Stimulated activated CD4-positive, alpha-beta T cell treated with anti-CD3 and anti-CD28 coated beads, TNF-alpha, amount 100 ng/mL, for 4 hours (primary cell): ENCODE measurements at places on chromosomes 1 and 21.

GRCh38 chr21:18545908-18546307, 142.3 kb upstream of the TMPRSS15 start:
- DNase-seq, result no peak

DNA sequence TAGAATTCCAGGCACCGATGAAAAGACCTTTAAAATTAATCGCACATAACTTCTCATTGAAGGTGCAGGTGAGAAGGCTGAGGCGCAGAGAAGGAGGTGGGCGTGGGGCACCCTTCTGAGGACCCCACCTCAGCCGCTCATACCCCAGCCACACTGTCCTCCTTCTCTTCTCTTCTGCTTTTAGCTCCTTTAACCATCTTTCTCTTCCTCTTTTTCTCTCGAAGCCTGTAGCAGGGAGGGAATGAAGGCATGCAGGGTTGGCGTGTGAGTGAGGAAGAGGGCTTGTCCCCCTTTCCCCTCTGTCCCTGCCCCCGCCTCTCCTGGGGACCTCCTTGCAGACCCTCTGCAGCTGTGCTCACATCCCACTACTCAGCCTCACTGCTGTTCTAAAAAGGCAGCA, 57.8 kb upstream of the CACNA1E start:
- DNase-seq, result no peak

DNA sequence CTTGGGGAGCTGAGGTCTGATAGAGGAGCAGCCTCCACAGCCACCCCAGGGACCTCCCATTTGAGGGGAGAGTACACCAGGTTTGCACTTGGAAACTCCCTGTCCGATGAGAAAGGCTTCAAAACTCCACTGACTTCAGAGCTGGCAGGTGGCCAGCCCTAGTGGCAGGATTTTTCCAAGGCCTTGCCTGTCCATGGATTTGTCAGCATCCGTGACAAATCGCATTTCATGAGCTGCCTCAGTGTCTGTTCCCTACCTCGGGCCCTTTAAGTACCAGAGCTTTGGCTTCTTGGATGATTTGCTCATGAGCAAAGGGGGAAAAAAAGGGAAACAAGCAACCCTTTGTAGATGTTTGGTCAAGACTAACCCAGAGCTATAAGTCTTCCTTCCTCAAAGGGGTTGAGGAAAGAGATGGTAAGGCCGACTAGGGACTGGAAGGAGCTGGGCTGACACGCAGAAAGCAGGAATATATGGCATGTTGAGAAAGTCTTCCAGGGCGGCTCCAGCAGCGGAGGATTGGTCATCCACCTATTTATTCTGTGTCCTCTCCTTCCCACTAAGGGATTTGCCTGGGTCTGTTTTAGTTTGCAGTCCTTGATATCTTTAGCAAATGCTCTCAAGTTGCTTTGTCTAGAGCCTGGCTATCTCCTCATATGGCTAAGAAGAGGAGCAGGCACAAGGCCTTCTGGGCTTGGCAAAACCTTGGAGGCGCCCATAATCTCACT, 2.7 kb upstream of the HSPG2 start:
- DNase-seq, result no peak

DNA sequence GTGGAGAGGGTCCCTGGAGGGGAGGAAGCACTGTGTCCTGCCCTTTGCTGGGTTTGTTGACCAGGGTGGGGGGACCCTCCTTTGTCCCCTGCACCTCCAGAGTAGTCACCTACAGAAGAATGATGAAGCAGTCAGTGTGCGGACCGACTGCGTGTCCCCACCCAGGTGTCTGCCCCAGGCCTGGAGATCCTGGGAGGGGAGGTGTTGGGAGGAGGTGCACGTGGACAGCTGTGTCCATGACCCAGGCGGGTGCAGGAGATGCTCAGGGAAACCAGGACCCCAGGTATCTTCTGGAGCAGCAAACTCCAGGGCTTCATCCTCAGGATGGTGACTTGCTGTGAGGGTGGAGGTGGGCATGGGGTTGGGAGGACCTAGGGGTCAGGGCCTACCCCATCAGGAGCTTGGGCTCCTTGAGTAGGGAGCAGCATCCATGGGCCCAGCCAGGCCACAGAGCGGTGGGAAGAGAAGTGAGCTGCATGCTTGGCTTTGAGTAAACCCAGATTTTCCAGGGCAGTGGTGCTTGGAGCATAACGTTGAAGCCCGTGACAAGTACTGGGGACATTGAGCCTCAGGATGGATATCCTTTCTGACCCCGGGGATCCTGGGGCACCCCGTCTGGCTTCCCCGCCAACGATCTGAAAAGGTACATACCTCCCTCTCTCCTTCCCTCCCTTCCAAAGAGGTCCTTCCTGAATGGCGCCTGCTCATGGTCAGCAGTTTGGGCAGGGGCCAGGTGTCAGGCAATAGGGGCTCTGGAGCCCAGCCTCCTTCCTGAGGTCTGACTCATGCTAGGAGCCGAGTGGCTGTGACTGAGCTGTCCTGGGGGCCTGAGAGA, 13.7 kb downstream of the ACTRT2 start:
- DNase-seq, result no peak

DNA sequence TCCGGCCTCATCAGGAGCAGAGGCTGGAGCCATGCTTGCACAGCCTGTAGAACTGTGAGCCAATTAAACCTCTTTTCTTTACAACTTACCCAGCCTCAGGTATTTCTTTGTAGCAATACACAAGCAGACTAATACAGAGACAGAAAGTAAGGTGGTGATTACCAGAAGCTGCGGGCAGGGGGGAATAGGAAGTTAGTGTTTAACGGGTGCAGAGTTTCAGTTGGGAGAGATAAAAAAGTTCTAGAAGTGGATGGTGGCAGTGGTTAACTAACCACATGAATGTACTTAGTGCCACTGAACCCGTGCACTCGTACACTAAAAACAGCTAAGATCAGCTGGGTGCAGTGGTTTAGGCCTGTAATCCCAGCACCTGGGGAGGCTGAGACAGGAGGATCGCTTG, 80.4 kb upstream of the TARDBP start:
- no peak for DNase-seq

- DNase-seq, result no peak
Measured at GRCh38 chr1:107344836-107345235, 204.0 kb downstream of the NTNG1 start.

DNA sequence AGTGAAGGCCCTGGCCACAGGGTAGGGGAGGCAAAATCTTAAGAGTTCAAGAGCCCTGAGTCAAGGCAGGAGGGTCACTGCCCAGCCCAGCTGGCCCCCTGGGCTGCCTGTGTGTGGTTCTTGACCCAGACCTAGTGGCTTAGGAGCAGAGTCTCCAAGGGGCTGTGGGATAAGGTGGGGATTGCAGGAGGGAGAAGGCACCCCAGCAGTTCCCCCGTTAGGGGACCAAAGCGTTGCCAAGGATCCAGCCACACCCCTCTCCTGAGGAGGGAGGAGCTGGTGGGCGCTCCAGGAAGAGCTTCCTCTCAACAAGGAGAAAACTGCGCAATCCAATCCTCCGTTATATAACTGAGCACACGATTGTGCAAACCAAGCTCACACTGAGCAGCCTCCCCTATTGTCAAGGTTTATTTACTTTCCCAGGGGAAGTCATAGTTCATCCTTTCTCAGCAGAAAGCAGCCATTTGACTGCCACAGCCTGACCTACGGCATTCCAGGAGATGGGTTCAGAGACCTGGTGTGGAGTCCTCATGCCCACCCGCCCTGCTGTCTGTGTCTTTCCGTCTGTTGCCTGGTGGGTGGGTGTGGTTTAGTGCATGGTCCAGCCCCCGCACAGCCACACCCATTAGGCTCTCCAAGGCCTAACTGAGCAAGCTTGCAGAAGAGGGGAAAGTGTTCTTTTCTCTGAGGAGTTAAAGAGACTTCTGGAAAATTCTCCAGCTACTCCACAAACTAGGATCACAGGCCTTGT, 3.5 kb downstream of the EPHX1 start:
- no peak for DNase-seq

DNA sequence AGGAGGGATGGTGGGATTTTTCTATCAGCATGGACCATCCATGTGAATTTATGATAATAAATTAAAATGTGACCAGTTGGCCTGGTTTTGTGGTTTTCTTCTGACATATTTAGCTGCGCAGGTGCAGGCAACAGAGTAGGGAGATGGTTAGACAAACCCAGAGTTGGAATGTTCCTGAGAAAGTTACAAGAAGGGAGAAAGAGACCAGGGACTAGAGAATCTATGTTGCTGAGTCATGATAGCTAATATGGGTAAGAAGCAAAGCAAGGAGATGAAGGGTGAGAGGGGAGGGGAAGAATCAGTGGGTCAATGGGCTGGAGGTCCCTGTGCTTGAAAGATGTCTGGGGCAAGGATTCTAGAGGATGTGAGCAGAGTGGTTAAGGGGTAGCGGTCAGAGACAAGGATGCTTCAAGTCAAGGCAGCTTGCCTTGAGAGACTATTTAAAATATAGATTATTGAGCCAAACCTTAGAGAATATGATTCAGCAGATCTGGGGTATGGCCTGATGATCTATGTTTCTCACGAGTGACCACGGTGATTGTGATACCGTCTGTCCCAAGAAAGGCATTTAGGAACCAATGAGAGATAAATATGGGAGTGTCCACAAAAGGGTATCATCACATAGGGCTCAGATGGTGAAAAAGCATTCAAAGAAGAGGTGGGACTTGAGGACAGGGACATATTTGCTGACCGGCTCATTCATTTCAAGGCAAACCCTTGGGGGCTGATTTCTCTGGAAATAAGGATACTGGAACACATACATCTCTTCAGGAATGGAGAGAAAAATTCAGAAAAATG, 219.7 kb upstream of the PLD5 start:
- DNase-seq, result no peak

DNA sequence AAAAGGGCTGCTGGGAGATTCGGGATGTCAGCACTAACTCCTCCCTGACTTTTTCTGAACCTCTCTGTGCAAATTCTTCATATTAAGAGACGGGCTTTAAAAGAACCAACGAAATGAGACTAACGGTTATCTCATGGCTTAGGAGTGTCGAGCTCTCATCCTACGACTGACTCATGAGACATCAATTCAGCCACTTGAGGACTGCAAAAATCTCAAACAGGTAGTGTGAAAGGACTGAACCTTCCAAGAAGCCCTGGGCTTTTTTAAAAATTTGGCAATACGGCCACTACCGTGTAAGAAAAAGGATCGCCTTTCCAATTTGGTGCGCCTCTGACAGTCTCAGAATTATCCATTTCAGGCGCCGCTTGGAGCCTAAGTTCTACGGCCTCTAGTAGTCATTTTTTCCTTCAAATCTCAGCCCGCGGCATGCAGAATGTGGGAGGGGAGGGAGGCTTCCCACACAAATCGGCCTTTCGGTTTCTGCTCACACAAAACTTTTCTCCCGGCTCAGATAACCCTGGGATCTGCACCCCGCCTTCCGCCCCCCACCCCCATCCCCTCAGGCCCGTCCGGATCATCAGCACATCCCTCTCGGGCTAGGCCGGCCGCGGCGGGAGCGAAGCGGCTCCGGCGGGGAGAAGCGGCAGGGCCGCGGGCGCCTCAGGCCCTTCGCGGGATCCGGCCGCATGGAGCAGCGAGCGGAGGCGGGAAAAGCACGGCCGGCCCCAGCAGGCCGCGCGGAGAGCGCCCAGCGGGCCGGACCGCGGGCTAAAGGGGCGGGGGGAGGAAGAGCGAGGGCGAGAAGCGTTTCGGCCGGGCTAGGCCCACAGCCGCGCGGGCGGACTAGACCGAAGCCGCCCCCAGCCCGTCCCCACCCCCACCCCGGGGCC, 618 bp downstream of the HNRNPR start:
- peak; percentile 58 for DNase-seq
